ENCODE measurements at places on chromosomes 6 and 20.

- no peak for DNase-seq
These were observed 301.2 kb downstream of the PLCB1 start for GRCh38 chr20:8433291-8433690.

GRCh38 chr20:64083804-64084684, at the start of gene LKAAEAR1:
Gene LKAAEAR1, minus strand, starts transcription at chr20:64084398. Its CDS starts 179 bp downstream, at chr20:64084219.
- no peak for DNase-seq

DNA sequence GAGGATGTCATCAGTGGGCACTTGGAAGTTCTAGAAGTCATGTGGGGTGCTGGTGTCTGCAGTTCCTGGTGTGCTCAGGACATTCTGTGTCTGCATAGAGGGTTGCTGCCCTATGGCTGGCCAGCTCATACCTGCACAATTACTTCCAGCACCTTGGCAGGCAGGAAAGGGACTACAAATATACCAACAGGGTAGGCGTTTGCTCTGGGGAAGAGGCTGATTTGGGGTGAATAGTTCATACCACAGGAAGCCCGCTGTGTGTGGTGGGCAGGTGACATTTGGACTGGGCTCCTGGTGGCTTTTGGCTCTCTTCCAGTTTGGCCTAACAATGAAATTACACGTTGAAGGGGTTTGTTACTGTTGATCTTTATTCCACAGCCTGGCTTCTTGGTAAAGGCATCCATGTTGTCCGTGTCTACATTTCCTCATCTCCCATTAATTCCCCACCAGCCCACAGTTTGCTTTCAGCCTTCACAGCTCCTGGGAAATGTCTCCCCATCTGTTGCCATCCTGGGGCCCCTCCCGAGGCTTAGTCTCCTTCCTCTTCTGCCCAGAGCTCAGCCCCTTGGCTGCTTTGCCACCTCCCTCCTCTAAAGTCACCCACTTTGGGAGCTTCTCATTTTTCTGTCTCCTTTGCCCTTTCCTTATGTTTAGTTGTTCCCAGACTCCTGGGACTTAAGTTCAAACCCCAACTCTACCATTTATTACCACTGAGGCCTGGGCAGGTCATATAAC, 88.1 kb downstream of the RSPH3 start:
- no peak for DNase-seq

- DNase-seq, result peak; percentile 80
These were observed 553.0 kb upstream of the MARCKS start for GRCh38 chr6:113304116-113304515.

GRCh38 chr6:165707067-165707853, 44.2 kb upstream of the PDE10A start:
- DNase-seq, result no peak

- no peak for DNase-seq
These were observed 1.2 kb upstream of the KCNB1 start for GRCh38 chr20:49483696-49484123.

GRCh38 chr6:129859524-129859923, 1.6 kb downstream of the TMEM244 start:
- DNase-seq, result peak; percentile 49

DNA sequence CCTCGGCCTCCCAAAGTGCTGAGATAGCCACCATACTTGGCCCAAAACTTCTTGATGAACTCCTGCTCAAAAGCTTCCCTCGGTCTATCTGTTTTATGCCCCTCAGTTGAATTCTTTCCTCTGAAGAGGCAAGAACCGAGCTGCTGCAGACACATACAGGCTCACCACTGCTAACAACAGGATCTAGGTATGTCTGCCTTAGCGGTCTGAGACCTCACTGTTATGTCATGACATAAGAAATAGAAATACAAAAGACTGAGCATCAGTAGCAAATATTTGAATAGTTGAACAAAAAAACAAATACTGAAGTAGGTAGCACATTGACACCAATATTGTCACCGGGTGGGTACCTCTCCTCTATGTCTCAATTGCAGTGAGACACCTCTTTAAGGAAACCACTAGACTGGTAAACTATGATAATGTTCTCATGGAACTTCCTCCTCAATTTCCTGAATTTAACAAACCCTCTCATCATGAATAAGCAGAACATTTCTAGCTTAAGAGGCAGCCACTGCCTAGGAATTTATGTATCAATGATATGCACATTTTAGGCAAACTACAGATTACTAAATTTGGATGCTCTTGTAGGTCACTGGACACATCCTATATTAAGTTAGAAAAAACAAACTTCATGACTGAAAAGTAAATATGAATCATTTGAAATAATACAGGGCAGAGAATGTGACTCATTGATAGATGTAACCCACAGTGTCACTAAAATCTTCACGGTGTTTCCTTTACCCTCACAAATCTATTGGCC, 9.4 kb upstream of the STXBP5 start:
- DNase-seq, result peak; percentile 24

GRCh38 chr6:160931378-160932310, 59.9 kb upstream of the MAP3K4 start:
- no peak for DNase-seq

DNA sequence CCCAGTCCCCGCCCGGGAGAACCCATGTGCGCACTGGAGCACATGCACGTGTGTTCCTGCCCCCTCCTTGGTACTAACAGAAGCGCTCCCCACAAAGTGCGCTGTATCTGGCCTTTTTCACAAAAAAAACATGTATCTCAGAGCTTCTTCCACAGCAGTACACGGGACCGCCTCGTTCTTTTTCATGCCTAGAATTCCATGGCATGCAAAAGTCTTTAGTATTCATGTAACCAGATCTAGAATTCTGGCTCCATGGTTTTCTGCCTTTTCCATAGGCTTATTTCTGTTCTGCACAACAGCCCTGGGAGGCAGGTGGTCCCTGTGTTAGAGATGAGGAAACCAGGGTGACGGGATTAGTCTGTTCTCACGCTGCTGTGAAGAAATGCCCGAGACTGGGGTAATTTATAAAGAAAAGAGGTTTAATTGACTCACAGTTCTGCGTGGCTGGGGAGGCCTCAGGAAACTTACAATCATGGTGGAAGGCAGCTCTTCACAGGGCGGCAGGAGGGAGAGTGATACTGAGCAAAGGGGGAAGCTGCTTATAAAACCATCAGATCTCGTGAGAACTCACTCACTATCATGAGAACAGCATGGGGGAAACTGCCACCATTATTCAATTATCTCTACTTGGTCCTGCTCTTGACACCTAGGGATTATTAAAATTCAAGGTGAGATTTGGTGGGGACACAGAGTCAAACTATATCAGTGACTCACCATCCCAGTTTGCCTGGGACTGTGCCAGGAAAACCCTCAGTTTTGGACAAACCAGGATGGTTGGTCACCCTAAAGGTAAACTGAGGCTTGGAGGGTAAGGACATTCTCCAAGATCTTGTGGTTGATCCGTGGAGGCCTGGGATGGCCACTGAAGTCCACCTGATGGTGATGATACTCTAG, 41.0 kb downstream of the C20orf203 start:
- no peak for DNase-seq

GRCh38 chr6:56483929-56484328, 158.8 kb downstream of the DST start:
- DNase-seq, result peak; percentile 24

DNA sequence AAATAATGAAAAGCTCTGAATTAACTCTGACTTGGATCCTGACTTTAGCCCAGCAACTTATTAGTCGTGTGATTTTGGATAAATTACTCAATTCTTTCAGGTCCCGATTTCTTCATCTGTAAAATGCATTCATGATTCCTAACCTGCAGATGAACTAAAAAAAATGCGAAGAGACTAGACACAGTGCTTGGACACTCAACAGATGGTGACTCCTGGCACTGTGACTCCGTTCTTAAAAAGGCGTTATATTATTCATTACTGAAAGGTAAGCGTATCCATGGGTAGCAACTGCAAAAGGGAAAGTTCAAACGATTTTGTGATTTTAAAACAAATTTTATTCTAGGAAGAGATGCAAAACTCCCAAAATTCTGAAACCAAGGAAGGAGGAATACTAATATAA, 226.3 kb downstream of the KIF16B start:
- no peak for DNase-seq

GRCh38 chr20:1934156-1934555, 38.9 kb downstream of the SIRPA start:
- DNase-seq, result peak; percentile 86

DNA sequence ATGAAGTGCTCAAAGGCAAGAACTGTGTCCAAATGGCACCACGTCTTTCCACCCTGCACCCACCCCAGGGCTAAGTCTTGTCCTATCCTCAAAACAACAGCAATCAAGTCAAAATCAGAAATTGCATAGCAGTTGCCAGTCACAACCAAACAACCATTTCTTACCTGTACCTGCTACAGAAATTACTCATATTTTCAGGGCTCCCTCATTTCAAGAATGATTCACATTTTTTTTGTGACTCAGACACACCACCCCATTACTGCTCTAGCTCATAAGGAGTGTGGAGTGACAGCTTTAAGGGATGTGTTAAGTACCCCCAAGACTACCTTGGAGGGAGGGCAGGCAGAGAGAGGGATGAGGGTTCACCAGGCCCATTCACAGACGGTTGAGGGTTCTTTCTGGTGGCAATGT, 111.7 kb downstream of the TRERF1 start:
- DNase-seq, result no peak

- DNase-seq, result peak; percentile 84
These were observed 253.0 kb downstream of the QKI start for GRCh38 chr6:163667372-163668060.

GRCh38 chr20:43717616-43717995, 9.2 kb downstream of the GTSF1L start:
- no peak for DNase-seq

- DNase-seq, result no peak
These were observed 98.0 kb downstream of the FNDC1 start for GRCh38 chr6:159267165-159267564.

DNA sequence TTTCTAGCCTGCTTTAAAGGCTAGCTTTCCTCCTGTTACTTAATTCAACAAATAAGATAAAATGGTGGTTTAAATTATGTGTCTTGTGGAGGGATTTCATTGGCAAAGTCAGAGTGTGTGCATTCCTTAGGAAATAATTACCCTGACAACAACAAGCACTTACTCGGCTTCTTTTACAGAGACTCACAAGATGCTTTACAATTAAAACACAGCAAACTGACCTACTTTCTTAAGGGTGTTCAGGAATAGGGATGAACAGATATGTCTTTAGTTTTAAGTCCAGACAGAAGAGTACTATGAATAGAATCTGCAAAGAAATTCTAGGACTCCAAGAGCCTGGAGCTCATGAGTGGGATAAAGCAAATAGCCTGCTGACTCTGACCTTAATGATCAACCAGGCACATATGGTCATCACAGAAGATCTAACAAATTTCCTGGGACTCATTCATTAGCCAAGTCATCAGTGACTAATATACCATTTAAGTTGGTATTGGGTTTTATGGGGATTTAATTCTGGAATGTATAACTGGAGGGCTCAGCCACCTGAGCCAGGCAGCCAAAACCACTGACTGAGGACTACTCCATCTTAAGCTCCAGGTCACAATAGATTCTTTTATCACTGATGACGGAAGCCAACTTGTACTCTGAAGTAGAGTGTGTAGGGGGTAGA, 161.8 kb upstream of the RIMS1 start:
- no peak for DNase-seq

DNA sequence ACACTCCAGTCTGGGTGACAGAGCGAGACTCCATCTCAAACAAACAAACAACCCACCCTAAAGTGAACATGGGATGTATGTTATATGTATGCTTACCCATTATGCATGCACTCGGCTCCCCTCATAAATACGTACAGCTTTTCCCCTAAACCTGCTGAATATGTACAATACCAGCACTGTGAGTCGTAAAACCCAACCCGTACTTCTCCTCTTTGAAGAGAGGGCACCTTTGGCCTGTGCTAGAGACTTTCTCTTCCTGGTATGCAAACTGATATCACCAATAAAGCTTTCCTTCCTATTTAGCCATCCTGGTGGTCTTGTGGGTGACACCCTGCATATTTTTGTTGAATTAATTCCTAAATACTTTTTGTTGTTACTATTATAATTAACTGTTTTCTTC, 51.3 kb downstream of the VSTM2L start:
- no peak for DNase-seq

- DNase-seq, result no peak
These were observed 30.7 kb downstream of the SSR1 start for GRCh38 chr6:7282097-7282906.

DNA sequence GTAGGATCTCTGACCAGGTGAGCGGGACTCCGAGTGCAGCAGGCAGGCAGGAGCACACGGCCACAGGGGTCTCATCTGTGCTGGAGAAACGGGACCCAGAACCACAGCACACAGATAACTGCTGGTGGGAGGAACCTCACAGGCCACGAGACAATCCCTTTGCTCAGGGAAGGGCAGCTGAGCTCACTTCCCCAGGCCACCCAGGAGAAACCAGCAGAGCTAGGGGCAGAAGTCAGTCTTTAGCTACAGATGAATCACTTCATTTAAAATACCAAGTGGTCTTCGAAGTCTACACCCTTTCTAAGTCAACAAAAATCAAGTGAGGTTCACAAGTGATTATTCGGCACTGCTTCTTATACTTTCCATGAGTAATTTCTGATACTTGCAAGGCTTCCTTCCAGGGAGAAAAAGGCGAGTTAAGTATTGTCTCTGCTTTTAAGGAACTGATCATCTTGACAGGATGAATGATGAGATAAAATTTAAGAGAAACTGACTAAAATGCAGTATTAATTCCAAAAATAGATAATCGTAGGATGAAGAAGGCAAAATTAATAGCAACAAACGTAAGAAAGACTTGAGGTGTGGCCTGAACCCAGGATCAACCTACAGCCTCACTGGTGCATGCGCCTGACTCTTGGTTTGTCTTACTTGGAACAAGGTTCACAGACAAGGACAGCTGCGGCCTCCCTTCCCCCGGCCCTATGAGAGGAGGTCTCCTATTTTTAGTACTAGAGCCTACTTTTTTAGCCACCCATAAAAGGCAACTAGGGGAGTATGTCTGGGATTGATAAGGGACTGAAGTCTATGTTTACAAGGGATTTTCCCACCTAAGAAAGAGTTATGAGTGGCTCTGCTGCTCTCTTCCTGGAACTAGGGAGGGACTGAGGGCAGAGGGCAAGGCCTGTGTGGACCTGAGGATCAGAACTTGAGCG, 233.6 kb downstream of the TTLL2 start:
- no peak for DNase-seq

GRCh38 chr6:129696843-129697242, 13.1 kb downstream of the ARHGAP18 start:
- no peak for DNase-seq

DNA sequence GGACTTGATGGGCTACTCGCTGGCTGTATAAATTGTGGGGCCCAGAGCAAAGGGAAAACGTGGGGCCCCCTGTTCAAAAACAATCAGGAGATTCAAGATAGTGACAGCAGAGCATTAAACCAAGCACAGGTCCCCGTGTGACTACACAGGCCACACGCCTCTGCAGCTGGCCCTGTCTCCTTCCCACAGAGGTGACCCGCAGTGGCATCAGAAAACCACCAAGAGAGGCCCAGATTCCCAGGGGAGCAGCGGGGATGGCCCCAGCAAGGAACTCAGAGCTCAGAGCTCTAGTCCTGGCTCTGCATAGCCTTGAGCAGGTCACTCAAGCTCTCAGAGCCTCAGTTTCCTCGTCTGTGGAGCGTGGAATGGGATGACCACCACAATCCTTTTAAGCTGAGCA, 57.6 kb downstream of the CPNE5 start:
- DNase-seq, result no peak
